ENCODE measurements at places on chromosomes 3 and 15. TPM values are rescaled to one million over a fixed set of nuclear protein-coding genes. Genes with fewer than 3 reads are reported as not detected.

- DNase-seq = no peak
These were observed 41.9 kb downstream of the CACNA1D start for GRCh38 chr3:53536282-53536681.

DNA sequence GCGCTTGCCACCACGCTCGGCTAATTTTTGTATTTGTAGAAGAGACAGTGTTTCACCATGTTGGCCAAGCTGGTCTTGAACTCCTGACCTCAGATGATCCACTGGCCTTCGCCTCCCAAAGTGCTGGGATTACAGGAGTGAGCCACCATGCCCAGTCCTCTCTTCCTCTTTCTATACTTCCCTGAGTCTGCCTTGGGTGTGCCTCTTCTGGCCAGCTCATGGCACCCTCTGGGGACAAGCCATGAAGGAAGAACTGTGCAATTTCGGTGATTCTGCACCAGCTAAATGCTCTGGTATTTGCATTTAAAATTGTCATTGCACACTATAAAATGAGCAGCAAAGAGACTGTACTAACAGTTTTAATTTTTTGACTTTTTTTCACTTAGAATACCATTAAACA is 66.6 kb downstream of the IL20RB start:
- no peak for DNase-seq

SLC28A1 gene
- not detected for total RNA-seq

TNK2 gene
- 6.5 TPM for total RNA-seq

GPR27 gene
- total RNA-seq = 5.0 TPM

DNA sequence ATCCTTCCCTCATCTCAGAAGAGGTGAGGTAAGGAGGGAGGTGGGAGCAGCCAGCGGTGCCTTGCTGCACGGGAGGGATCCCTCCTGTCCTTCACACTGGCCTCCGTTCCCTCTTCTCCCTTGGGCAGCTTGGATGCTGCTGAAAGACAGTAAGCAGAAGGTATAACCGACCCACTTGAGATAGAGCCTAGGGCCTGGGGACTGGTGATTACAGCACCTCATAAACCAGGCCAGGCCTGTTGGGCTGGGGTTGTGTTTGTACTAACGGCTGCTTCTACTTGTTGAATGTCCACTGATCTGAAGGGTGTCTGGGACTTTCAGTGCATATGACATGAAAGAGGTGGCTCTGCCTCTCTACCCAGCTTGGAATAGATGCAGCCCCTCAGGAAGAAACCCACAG is 25.0 kb downstream of the SEMA6D start:
- DNase-seq = no peak

POPDC2 gene
- 0.17 TPM for total RNA-seq

DNA sequence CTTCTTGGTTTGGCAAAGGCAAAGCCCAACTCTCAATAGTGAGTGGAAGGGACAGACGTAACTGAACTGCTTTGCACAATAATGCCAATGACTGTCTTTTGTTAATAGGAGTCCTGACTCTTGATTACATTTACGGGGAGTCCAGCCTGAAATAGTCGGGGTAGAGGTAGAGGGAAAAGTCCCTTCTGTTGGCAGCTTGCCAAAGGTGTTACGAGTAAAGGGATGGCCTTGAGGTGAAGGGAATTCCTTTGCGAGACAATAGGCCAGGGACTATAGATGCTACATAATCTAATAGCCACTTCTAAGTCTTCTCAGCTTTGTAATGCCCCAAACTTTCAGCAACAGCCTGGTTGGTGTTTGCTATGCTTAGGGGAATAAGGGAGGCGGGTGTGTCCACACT is 2.2 kb upstream of the SENP2 start:
- no peak for DNase-seq

- no peak for DNase-seq
These were observed 3.2 kb upstream of the ANKRD63 start for GRCh38 chr15:40286061-40286532.

- DNase-seq = no peak
These were observed 285.8 kb upstream of the LMCD1 start for GRCh38 chr3:8215821-8216220.

DNA sequence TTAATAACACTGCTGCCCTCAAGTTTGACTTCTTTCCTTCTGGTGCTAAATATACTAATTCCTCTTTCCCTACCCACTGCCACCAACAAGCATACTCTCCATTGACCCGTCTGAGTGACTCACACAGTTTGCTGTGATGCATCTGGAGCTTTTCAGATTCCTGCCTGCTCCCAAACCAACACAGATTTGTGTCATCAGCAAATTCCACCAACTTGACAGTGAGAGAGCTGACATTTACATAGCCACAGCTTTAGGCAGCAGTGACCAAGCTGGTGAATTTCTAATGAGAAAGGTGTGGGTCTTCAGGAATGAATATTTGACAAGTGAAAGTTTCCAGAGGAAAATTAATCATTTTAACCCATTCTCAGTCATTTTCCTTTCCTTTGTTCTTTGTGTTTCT is 96.5 kb upstream of the PRICKLE2 start:
- peak; percentile 79 for DNase-seq

DNA sequence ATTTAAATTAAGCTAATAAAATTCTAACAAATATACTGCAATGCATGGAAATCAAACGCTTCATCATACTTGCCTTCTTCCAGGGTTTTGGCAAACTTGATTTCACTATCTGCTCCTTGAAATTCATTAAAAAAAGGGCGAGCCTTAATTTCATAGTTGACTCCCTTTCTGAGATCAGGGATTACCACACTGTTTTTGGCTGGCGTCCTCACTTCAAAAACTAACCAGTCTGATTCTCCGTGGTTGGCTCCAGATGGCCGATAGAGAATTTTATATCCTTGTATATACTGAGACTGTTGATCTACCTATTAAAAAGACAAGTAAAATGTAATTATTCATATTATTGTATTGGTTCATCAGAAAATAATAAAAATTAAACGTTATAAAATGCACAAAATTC is 1106.8 kb downstream of the ROBO1 start:
- no peak for DNase-seq

SENP8 gene
- 1.7 TPM for total RNA-seq

- DNase-seq = no peak
These were observed 651.0 kb upstream of the NAALADL2 start for GRCh38 chr3:174208161-174208560.

DNA sequence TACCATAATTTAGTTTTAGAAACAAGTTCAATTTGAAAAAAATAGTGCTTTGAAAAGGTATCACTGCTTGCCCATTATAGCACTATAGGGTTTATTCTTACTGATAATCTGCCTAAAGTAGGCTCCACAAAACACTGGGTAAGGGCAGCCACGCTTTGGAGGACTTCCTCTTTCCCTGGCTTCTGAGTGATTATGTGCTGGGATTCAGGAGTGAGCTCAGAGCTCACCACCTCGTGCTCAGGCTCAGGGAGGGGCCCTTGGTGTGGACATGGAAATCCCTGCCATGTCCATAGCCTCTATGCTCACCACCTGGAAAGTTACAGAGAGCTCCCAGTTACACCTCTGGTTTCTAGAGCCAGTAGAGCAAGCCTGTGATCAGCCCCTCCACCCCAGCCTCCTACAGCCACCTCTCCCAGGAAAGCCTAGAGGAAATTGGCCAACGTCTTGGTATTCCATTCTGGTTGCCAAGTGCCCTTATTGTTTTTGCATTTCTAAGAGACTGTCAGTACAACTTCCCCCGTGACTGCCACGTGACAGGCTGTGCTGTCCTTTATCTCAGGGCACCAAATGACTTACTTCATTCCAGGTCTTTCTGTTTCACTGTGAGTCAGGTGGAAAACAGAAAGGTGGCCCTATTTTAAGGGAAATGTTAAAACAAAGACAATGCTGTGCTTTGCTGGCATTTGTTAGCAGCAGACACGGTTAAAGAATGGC is 316.0 kb downstream of the RORA start:
- DNase-seq = no peak

DNA sequence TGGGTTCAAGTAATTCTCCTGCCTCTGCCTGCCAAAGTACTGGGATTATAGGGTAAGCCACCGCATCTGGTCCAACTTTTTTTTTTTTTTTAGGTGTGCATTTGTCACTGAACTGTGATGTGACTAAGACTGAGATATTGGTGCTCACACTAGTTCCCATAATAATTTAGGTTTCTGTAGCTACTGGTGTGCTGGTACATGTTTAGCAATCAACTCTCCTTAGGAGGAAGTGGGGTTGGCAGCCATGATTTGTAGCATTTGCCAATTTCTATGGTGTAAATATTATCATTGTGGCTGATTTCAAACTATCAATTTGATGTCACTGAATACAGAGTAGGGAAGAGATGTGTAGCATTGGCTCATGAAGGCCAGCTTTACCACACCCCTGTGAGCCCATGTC is 372.7 kb downstream of the EDEM1 start:
- DNase-seq = no peak

RARB gene
- total RNA-seq = 7.1 TPM

LTK gene
- total RNA-seq = 0.57 TPM

GRCh38 chr3:13896473-13897154 is 16.7 kb upstream of the WNT7A start:
- peak; percentile 65 for DNase-seq

DNA sequence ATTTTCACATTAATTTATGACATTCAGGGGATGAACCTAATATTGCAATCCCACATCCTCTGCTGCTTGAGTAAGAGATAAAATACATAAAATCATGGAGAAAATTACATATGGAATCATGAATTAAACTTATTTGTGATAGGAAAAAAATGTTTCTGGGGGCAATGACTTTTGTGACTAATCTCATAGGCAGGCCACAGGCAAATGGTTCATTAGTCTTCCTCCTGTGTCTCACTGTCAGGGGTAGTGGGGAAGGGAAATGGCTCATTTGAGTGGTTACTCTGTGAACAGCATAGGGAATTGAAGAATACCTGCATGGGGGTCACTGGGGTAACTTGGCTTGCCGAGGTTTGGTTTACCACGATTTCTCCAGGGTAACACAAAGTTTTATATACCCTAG is 72.0 kb downstream of the TFG start:
- peak; percentile 68 for DNase-seq

DNA sequence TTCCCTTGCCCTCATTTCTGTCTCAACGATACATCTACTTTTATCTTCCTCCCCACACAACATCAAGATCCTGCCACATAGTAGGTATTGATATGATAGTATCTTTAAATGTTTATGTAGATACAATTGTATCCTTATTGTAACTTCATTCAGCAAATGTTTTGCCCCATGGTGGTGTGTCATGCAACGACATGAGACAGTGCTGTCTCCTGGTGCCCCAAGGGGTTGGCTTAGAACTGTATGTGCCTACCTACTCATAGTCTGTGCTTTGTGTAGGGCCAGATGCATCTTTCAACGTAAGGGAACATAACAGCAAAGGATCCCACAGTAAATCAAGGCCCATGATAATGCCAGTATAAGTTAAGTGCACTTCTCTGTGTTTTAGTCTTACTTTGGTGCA is 2.8 kb upstream of the CD47 start:
- DNase-seq = no peak

GPR176 gene
- 32.4 TPM for total RNA-seq
